Suppressor macrophage treated with lipopolysaccharide for 1 hour (primary cell): ENCODE measurements at places on chromosomes 7 and 10.

DNA sequence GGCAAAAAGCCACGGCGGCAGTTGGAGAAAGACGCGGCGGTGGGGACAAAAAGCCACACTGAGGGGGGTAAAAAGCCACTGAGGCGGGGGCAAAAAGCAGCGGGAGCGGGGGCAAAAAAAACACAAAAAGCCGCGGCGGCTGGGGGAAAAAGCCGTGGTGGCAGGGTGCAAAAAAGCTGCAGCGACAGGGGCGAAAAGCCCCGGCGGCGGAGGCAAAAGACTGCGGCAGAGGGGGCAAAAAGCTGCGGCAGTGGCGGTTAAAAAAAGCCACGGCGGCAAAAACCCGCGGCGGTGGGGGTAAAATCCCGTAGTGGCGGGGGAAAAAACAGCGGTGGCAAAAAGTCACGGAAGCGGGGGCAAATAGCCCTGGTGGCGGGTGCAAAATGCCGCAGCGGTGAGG lies 527.3 kb downstream of the ZNF33B start:
- DNase-seq, result no peak

DNA sequence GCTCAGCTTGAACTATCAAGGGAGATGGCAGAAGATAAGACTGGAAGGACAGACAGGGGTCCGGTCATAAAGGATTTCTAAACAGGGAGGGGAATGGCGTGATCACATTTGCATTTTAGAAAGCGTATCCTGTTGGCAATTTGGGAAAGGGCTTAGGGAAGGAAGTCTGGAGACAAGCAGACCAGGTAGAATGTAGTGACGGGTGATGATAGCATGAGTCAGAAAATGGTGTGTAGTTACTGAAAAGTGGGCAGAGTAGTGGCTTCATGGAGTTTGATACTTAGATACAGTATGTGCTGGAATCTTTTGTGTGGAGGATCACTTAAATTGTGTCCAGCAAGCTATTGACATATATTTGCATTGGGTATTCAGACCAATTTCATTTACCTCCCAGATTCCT lies 61.2 kb downstream of the LRGUK start:
- no peak for DNase-seq

GRCh38 chr7:46927131-46927810 lies 654.6 kb downstream of the TNS3 start:
- no peak for DNase-seq

DNA sequence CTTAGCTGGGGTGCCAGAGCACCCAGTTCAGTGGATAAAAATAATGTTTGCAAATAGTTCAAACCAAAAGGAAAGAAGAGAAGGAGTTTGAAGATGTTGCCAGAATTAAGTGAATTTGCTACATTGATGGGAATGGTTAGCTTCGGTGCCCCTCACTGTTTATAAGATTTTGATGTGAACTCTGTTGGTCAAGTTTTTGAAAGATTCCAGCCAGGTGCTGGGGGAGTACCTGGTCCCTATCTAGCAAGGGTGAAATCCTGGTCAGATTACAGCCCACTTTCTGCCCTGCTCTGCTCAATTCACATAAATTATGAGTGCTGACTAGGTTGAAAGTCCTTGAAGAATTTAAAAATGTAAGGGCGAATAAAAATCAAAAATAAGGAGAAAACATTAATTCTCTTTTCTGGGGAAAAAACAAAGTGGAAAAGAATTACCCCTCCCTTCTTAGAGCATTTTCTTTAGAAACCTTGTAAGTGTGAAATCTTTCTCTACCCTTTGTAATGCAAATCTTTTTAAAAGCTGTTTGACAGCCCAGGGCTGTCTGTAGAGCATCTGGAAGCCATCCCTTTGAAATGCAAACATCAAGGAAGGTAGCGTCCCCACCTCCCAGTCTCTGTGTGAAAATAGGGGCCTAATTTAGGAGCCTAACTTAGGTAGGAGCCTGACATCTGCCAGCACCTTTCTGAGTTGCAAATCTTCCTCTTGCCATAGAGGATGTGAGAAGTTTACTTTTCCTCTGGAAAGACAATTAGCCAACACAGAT lies 1.4 kb upstream of the GIMAP5 start:
- no peak for DNase-seq

DNA sequence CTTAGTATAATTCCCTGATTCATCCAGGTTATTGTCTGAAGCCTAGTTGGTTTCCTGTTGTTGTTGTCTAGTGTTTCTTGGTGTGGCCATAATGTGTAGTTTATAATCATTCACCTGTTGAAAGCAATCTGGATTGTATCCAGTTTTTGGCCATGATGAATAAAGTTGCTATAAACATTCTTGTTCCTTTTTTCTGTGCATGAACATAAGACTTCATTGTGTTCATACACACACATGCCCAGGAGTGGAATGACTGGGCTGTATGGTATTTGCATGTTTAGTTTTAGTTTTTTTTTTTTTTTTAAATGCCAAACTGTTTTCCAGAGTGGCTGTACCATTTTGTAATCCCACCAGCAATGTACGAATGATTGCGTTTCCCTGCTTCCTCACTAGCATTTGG lies 349.8 kb downstream of the SDK1 start:
- DNase-seq, result no peak

DNA sequence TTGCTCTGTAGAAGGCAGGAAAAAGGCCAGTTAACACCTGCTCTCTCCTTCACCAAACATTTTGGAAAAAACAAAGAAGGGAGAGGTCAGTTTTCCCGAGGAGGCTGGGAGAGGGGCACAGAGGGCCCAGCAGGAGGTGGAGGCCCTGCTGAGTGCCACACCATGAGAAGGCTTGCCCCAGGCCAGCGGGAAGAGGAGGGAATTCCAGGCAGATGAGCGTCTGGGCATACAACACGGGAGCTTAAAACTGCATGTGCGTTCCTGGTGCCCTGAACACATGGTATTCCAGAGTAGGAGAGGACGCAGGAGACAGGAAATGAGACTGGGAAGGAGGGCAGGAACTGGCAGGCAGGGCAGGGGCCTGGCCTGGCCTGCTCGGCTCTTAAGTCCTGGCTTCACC lies 182.4 kb downstream of the CCDC3 start:
- no peak for DNase-seq

GRCh38 chr10:132149917-132150316 lies 36.8 kb upstream of the DPYSL4 start:
- no peak for DNase-seq

GRCh38 chr7:34198231-34198641 lies 292.9 kb downstream of the BMPER start:
- no peak for DNase-seq

DNA sequence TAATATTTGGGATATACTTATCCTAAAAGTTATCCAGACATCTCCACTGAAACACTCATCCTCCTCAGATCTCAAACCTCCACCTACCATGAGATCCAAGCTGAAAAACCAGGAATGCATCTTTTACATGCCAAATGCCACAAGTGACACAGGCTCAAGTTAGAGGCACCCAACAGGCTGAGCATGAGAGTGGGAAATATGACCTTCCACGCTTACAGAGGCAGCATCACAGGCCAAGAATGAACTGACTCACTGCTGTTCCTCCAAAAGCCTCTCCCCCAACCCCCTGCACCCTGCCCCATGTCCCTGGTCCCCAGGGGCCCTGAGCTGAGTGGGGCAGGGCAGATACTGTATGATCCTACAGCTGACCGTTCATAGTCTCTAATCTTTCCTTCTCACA lies 4.8 kb upstream of the MTPAP start:
- no peak for DNase-seq
